ENCODE measurements at places on chromosomes 5 and 9.

DNA sequence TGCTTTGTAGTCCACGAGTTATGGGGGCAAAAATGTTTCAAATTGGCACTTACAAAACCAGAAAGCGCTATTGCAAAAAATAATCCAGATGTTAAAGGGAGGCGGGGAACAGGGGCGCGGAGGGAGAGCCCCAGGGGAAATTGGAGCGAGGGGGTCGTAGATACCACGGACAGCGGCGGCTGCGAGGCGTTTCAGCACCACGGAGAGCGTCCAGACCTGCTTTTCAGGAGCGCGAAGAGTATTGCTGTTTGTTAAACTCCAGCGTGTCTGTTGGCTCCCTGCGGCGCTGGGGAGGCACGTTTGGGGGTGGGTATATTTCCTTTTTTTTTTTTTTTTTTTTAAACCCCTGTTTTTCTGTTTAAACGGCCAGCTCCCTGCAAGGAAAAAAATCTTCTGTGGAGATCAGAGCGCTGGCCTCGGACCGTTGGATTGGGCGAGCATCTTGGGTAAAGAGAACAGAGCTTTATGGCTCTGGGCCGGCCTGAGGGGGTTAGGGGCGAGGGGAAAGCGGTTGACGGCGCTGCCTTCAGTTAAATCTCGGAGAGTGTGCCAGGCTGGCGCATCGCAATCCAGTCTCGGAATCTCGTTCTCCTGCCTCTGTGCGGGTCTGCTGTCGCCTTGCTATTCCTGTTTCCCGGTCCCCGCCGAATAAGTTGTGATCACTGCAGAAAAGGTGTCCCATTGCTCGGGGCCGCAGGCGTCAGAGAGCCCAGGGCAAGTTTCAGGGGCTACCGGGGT, at the start of gene GLRA1:
TSS of gene GLRA1 (minus strand) at position 288 of the 738 bp plus-strand sequence. CDS start 302 bp downstream, outside the sequence.
- DNase-seq: no peak

DNA sequence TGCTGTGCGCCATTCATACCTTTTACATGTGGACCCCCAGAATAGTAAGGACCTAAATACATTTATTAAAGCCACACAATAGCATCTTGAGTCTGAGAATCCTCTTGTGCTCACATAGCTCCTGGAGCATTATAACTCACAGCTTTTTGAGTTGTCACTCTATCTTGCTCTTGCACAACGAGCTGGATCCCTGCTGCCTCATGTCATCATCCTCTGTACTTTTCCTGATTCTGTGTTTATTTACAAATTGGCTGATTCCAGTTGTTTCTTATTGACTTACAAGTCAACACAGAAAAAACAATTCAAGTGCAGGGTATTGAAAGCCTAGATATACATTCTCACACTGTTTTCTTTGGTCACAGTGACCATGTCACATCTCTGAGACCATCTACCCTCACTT, 112.9 kb downstream of the SLC1A3 start:
- no peak for DNase-seq

DNA sequence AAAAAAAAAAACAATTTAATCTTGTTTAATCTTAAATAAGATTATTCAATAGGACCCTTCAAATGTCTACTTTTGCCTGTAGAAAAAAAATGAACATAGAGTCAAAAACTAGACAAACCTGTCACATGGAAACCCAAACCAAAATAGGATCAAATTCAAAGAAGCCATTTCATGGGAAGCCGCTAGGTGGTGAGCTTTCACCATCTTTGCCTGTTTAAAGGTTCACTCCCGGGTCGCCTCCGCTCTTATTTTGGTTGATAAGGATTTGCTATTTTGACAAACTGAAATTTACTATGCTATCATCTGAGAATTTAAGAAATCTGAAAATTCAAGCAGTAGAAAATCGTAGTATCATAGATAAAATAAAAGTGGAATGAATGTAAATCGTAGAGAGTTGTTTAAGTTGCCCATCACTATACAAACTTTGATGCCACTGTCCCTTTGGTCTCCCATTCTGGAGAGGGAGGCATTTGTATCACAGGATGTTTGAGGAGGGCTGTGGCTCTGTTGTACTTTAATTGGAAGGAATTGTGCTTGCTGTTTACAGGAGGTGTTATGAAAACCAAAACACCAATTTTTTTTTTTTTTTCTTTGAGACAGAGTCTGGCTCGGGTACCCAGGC, 43.5 kb upstream of the DNAH5 start:
- no peak for DNase-seq

DNA sequence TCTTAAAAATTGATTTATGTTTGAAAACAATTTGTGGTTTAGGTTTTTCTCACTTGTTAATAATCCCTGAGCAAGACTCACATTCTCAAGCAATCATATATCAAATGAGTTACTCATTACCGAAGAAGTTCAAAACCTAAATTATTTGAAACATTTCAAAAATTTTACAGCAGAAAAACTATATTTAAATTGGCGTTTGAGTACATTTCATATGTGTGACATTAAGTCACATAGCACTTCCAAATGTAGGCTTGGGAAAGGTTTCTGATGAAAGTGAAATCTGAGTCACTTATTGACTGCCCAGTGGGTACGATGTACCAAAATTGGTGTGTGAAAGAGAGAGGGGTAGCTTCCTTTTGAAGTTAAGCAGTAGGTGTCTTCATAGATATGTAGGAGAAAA, 411.4 kb upstream of the SGCD start:
- DNase-seq: no peak

- DNase-seq: no peak
These were observed 1.2 kb upstream of the GALNT10 start for GRCh38 chr5:154189256-154189818.

GRCh38 chr9:2639786-2640185, 18.2 kb downstream of the VLDLR start:
- no peak for DNase-seq

Data from occipital lobe (tissue), 3 donors.